ENCODE measurements at places on chromosomes 4 and X. TPM values are rescaled to one million over a fixed set of nuclear protein-coding genes. Genes with fewer than 3 reads are reported as not detected.

- peak; percentile 36 for DNase-seq
These were observed 147.4 kb downstream of the SMIM20 start for GRCh38 chr4:26061248-26061986.

DNA sequence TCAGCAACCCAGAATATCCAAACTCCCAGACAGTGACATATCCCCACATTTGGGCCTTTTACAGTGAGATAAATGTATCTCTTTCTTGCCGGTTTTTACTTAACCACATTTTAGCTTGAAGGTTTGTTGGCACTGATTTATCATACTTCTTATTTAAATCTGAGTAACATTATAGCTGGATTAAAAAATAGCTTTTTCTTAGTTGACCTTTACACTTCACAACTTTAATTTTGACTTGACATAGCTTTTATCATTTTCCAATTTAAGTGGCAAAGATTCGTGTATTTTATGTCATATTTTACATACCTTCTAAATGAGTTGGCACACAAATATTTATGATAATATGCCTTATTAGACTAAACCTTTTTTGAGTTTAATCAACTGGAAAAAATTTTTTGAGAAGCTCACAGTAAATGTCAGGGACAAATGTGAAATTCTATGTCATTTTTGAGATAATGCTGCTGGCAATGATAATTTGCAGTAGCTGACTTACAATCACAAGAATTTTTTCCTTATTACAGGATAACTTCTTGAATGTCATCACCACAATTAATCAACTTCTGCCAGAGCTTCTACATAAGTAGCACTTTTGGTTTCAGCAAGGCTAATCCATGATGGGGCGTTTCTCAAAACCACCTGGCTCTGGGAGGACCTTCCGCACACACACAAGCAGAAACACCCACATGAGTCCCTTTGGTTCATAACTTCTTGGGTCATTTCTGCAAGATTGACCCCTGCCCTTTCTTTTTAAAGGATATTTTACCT, 80.3 kb downstream of the SYTL5 start:
- no peak for DNase-seq

DNA sequence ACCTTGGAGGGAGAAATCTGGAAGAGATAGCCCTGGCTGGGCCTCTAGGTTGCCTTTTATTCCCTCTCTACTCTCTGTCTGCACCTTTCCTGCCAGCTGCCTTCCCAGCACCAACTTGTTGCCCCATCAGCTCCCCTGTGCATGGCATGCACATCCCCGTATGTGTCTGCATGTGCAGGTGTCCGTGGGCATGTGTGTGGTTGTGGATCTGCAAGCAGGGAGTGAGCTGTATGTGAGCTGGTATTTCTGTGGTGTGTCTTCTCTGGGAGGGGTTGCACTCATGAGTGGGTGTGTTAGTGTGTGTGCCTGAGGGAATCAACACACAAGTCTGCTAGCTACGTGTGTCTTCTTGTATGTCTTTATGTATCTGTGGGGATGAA, 9.9 kb downstream of the L1CAM start:
- DNase-seq: no peak

DNA sequence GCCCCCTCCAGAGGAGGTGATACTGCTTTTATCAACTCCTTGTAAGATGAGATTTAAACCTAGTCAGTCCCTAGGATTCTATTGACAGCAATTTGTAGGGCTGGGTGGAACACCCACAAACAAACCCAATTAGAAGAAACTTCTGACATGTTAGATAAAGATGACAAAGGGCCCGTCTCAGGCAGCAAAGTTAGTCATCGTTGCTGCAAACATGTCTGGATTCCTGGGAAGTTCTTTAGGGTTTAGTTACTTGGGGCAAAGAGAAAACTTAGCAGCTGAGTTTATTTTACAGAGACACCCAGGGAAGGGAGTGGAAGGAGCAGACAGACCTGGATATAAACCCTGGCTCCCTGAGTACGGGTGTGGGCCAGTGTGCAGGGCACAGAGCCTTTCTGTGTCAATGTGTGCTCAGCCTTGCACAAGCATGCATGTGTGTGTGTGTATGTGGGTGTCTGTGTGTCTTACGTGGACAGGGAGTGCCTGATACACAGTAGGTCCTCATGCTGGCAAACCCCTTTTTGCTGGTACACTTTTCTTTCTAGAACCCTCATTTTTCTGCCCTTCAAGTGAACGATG, 130.0 kb upstream of the STX18 start:
- no peak for DNase-seq

- DNase-seq: no peak
These were observed 99.6 kb upstream of the PTCHD1 start for GRCh38 chrX:23235051-23235450.

DNA sequence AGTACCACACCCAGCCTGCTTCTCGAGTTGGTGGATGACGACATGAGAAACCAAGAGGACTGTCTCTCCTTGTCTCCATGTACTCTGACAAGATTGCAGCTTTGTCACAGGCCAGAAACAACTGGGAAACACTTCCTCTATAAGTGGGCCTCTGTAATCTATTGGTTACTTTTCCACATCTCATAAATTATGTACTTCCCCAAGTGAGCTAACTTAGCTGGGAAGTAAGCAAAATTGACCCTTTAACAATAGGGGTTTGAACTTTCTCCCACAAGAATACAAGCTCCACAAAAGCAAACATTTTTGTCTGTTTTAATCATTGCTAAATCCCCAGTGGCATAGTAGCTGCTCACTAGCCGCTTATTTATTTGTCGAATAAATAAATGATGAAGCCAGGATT, 14.1 kb upstream of the USO1 start:
- DNase-seq: no peak

DNA sequence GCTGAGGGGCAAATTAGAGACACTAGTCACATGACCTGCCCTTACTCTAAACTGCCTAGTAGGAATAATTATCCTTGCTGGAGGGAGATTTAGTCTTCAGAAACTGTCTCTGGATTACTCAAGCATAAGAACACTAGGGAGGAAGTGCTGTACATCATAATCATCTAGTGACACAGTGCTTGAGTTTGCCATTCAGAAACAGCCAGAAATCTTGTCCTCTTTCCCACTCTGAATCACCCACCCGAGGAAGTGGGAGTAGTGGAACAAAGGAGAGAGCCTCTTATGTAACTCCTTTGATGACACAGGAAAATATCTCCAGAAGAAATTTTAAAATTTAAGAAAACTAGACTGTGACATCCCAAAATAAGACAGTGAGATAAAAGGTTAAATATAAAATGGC, 69.3 kb upstream of the PCDH19 start:
- no peak for DNase-seq

- peak; percentile 93 for DNase-seq
These were observed 42.4 kb upstream of the AGA start for GRCh38 chr4:177484613-177485021.

DNA sequence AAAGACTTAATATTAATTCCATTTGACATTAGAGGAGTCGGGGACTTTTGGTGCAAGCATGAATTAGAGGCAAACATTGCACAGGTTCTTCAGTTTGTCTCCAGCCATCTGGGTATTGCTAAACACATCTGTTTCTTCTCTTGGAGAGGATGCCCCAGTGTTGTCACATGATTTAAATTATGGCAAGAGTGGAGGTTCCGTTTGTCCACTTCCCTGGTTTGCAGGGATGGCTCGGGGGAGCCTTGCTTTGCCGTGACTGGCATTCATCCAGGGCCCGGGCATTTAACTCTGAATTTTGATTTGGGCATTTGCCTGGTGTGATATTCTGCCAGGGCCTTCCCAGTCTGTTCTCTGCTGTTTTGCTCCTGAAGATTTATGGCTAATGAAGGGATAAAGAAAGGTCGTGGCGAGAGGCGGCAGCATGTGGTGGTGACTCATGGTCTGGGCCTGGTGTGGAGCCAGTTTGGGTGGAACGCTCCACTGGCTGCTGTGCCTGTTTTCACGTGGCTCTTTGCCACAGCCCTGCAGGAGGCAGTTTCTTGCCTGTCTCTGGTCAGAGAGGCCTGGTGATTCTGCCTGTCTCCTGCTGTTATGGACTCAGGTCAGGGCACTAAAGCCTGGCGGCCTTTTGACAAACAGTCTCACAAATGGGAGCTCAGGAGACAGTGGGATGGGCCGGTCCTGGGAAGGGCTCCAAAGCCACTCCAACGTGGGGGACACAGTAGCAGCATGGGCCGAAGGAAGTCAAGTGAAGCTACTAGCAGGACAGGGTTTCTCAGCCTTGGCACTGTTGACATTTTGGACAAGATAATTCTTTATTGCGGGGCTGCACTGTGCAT, 99.4 kb upstream of the PGRMC2 start:
- DNase-seq: peak; percentile 96

DNA sequence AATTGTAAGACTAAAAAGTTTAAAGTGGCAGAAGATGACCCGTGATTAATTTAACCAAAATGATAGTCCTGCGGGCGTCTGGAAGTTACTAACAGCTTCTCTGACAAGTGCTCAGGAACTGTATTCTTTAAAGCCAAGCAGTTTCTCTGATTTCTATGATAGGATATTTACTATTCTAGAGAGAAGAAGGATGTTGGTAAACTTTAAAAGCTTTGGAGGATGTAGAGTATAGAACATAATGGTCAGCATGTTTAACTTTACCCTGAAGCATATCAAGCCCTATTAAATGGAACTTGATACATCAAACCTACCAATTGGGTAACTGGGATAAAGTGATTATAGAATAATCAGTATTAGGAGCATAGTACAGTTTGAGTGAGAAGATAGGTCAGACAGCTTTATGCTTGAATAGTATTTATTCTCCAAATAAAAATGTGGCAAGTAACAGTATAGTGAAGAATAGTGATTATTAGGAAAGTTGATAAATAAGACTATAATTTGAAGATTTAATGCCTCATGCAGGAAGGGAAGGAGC, 1.8 kb downstream of the STIM2 start:
- no peak for DNase-seq

- no peak for DNase-seq
These were observed 67.6 kb downstream of the PDS5A start for GRCh38 chr4:39910064-39910463.

DNA sequence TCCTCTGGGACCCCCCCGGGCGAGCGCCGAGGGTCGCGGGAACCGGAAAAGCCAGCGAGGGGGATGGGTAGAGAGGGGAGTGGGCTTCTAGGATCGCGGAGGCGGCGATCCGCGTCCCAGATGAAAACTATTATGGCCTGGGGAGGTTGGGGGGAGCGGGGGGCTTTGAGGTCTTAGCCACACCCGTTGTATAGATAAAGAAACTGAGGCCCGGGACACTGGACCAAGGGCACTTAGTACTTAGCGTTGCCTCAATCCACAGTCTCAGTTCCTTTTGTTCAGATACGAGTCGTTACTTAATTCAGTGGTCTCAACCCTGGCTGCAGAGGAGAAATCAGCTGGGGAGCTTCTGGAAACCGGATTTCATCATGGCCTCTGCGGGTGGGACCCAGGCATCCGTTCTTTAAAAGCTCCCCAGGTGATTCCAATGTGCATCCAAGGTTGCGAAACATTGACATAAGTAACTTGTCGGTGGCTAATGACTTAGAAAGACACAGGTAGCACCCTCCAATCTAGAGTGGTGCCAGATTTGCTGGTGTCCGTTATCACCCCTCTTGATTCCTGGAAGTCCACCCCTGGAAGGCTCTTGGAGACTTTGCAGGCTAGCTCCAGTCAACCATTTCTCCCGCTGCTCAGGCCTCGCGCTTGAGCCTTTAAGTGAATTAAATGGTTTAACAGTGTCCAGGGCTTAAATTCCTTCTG, 90.7 kb downstream of the GEMIN8 start:
- no peak for DNase-seq

GRCh38 chr4:151052785-151053184, 37.7 kb upstream of the LRBA start:
- DNase-seq: no peak

DNA sequence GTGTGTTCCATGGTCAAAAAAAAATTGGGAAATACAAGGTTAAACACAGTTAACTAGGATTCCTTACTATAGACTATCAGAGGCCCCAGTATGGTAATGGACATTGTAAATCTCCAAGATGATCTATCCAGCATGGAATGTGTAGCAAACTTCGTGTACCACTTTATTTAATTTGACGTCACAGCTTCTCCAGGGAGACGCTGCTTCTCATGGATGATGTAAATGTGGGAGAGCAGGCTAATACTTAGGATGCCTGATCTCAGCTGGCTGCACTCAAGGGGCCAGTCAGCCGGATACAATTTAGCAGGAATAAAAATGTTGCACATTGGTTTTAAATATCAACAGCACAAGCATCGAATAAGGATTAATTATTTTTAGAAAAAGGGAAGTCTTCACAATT, 111.7 kb upstream of the HPF1 start:
- DNase-seq: no peak

DNA sequence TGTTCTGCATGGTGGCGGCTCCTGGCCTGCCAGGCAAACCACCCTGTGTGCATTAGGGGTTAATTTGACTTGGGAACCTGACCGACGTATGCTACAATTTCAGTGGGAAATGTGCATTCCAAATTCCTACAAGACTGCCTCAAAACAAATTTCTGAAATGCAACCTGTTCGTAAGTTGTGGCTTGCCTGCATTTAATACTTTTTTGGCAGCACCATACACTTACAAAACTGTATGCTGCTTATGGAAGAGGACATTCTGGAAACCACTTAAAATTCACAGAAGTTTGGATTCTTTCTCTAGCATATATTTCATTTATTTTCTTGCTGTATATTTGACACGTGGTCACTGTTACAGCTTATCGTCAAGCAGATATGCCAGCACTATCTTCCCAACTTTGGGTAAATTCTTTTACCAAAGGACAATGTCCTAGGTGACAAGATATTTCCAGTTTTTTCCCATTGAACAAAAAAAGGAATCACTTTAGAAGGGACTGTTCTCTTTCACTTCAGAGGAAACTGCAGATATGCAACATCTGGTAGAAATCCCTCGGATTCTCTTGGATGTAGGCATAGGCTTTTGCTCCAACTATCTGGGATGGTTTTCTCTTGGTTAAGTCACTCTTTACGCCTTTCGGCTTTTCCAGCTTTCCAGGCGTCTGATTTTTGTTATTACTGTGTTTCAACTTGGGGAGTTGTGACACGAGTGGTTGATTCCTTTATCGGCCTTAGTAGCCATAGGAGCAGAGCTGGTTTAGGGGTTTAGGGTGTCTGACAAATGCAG, 9.7 kb upstream of the TENM3 start:
- no peak for DNase-seq

DNA sequence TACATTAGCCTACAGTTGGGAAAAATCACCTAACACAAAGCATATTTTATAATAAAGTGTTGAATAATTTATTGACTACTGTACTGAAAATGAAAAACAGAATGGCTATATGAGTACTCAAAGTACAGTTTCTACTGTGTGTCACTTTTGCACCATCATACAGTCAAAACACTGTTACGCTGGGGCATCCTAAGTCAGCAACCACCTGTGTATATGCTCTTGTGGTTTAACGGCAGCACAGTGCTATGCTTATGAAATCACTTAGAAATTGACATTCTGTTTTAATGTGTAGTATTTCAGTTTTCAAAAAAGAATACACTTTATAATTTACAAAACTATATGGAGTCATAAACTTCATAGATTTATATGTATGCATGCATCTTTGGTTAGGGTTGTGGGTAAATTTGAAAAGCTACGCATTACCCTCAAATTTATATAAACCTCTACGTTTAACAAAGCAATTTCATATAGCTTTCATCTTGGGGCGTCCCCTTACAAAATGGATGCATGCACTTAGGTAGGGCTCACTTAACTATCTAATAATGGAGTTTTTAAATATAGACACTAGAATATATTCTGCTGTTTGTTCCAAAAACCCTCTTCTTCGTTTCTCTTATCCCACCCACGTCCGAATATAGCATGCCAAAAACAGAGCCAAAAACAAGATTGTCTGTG, 690 bp upstream of the NEIL3 start:
- DNase-seq: no peak

CCDC158 gene
- total RNA-seq: not detected

ARFIP1 gene
- total RNA-seq: 39.7 TPM

EREG gene
- total RNA-seq: not detected

ARX gene
- total RNA-seq: 0.03 TPM

UNC5C gene
- 0.10 TPM for total RNA-seq

ODAPH gene
- total RNA-seq: not detected
